ENCODE measurements at places on chromosomes 11 and 22.

GRCh38 chr11:60251485-60252212 lies 8.7 kb upstream of the MS4A4E start:
- no peak for DNase-seq

- DNase-seq: no peak
These were observed 6.1 kb upstream of the B3GAT1 start for GRCh38 chr11:134417871-134418840.

DNA sequence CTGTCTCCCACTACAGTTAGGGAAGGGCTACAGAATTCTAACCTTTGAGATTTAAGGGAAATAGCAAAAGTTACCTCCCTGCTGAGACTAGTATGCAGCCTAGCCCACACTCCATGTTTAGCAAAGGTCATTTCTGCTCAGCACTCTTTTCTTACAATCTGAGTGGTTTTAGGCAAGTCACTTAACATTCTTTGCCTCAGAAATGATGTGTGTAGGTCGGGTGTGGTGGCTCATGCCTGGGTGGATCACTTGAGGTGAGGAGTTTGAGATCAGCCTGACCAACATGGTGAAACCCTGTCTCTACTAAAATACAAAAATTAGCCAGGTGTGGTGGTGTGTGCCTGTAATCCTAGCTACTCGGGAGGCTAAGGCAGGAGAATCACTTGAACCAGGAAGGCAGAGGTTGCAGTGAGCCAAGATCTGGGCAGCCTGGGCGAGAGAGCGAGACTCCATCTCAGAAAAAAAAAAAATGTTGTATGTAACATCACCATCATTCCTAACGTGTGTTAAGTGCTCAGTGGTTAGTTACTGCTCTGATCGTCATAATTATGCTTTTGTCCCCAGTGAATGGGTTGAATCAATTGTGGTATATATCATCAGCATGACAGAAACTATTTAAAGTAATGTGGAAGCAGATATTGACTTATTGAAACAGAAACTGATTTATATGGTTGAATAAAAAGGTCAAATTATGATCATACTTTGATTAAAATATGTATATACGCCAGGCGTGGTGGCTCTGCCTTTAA lies 55.0 kb downstream of the COPB1 start:
- no peak for DNase-seq

- DNase-seq: peak; percentile 18
These were observed 58.3 kb upstream of the VSTM5 start for GRCh38 chr11:93908689-93909088.

GRCh38 chr11:66741153-66741552 lies 12.1 kb upstream of the SPTBN2 start:
- DNase-seq: no peak

DNA sequence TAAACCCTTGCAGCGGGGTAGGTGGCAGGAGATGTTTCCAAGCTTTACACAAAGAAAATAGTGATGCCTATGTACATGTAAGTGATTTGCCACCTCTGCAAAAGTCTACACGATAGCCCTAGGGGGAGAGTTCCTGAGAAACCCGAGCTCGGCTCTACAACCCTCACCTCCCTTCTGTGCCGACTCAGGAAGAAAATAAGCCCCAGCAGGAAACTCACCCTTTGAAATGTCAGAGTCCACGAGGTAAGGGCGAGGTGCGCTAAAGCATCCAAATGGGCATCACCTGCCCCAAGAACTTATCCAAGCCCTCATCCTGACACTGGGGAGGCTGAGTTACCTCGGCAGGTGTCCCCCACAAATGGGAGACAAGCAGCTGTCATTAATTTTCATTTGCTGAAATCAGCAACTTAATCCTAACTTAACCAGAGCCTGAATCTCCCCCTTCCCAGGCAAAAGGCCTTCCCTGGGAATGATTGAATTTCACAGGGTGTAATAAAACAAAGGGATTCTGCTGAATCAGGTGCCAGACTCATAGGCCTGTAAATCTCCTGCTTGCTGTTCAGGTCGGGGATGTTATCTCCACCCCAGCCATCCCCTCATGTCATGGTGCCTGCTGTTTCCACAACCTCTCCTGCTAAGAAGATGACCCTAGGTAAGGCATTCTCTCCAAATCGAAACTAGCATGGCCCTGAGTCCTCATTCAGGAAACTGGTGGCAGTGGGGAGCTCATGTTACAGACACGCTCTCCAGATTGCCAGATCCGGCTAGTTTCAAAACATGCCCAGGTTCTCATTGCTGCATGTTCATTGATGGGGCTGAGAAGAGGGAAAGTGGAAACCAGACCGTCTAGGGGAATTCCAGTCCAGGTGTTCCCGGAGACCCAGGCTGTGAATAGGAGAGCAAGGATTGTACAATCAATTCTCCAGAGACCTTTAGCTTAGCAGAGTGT lies 105.3 kb upstream of the KIRREL3 start:
- no peak for DNase-seq

DNA sequence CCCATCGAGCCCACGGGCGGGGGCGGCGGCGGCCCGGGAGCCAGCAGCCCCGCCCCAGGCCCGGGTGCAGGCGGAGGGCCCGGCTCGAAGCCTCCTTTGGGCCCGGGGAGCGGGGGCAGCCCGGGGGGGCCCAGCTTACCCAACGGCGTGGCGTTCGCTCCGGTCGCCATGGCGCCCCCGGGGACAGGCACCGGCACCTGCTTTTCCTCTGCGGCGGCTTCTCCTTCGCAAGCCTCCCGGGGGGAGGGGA lies 194 bp downstream of the SF1 start:
- DNase-seq: no peak
